ENCODE measurements at places on chromosomes 2 and 18.

DNA sequence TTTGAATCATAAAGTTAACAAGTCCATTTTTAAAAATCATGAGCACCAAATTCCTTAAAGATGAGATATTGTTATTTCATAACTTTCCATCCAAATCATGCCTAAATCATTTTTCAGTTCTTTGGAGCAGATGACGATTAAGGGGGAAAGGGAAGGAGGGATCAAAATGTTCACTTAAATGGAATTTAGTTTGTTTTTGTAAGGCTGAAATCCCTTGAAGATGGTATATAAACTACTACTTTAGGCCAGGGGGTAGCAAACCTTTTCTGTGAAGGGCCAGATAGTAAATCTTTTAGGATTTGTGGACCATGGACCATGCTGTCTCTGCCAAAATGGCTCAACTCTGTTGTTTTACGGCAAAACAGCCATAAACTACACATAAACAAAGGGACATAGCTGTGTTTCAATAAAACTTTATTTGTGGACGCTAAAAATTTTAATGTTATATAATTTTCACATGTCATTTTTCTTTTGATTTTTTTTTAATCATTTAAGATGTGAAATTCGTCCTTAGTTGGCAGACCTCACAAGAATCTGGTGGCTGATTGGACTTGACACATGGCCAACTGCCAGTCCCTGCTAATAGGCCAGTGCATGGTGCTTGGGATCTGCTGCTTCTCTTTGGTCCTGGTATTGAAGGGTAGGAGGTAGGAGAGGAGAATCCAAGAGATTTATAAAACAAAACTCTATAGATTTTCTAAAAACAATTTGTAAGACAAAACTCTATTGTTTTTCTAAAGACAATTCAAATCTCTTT, 52.0 kb upstream of the RTN4 start:
- DNase-seq: no peak

GRCh38 chr2:61432990-61433389, 37.9 kb downstream of the USP34 start:
- DNase-seq: no peak

DNA sequence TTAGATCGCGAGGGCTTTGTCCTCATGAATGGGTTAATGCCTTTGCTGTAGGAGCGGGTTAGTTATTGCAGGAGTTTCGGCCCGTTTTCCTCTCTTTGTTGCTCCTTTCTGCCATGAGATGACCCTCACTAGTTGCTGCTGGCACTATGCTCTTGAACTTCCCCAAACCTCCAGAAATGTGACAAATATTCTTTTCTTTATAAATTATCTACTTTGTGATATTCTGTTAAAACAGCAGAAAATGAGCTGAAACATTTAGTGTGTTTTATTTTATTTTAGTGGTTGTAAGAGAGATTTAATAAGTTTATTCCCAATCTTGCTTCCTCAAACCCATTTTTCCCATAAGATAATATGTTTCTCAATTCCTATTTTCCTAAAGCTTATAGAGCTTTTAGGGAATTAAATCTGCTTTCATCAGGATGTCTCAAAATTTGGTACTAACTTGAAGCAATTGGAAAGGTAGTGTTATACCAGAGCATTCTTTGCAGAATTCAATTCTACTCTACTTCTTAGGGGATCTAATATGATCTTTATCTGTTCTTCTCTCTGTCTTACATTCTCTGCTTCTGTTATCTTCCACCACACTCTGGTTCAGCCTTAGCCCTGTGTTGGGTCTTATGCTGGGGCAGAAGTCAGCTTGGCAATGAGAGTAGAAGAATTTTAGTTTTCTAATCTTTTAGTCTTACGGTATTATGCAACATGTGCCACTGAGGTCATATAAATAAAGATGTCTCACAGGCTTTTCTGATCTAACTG, 23.1 kb downstream of the DDX1 start:
- no peak for DNase-seq

GRCh38 chr2:25249785-25250184, 81.4 kb upstream of the POMC start:
- no peak for DNase-seq

DNA sequence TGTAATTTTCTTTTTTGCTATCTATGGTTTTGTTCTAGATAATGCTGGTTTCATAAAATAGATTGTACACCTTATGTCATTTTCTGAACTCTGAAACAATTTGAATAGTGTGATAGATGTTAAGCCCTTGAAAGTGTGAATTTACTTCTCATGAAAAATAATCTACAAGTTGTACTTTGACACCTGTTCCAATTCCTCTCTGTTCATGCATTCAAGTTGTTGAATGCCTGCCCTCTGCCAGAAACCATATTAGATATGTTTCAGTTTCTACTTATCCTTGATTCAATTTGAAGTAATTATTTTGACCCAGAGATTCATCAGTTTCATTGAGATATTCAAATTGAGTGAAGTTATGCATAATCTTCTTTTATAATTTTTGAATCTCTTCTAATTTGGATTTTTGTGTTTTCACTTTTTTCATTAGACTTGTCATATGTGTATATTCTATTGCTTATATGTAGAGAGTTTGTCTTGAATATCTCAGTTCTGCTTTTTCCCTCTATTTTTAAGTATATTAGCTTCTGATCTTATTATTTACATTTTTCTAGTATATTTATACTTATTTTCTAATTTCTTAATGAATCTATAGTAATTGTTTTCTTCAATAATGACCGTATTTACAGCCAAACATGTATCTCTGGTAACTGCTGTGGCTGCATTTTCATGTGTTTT, 143.3 kb upstream of the TACR1 start:
- no peak for DNase-seq

DNA sequence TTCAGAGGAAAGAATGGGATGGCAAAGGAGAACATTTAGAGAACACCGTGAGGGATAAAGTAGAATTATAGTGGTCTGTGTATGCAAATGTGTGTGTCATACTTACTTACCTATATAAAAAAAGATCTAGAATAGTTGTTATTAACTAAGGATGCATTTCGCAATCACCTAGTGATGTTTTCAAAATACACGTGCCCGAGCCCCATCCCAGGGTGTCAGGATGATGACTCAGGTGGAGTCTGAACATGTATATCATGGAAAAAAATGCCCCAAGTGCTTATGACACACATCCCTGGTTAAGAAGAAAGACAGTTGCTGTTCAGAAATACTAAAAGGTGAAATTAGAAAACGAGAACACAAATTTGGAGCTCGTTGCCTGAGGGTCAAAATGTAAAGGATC, 109.0 kb downstream of the CERS6 start:
- DNase-seq: no peak

GRCh38 chr2:234245945-234246344, 195.4 kb downstream of the SPP2 start:
- DNase-seq: no peak

GRCh38 chr2:5691985-5692529, at the start of gene SOX11:
Gene SOX11, plus strand, starts transcription at chr2:5692384. Its CDS starts 338 bp downstream, at chr2:5692722.
- no peak for DNase-seq

GRCh38 chr18:3596324-3596636, 146.3 kb downstream of the TGIF1 start:
- no peak for DNase-seq

- no peak for DNase-seq
Observed at GRCh38 chr2:167761465-167762136, 485.8 kb downstream of the STK39 start.

- DNase-seq: no peak
Observed at GRCh38 chr18:45320724-45321123, 294.6 kb upstream of the SLC14A2 start.

- DNase-seq: no peak
Observed at GRCh38 chr2:138607746-138608145, 106.2 kb downstream of the SPOPL start.

DNA sequence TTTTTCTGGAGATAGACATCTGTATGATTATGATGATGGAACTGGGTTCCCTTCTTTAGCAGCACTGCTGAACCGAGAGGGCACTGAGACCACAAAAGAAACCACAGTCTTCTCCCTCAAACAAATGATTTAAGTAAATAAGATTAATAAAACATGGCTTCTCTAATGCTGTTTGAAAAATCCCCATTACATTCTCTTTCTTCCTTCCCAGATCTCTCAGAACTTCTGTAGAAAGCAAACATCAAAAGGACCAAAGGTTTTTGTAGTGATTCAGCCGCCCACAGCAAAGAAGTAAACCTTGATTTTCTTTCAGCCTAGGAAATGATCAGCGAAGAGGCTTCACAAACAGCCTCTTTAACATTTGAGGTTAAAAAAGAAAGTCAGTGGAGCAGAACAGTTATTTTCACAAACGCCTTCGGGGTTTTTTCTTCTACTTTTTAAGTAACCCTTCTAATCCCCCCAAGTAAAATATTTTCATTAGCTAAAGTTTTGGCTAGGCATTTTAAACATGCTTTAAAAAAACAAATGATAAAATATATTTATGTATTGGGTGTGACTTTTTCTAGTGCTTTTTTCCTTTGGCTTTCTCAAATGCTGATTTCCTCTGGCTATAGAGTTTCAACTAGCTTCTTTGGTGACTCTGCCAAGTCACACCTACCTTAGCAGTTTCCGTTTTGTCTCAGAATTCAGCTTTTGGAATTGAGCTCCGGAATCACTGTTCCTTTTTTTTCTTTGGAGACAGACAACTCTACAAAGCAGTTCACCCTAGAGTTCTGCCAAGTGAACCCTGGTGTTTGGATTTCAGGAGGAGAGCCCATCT, 89.6 kb downstream of the UPP2 start:
- DNase-seq: no peak

DNA sequence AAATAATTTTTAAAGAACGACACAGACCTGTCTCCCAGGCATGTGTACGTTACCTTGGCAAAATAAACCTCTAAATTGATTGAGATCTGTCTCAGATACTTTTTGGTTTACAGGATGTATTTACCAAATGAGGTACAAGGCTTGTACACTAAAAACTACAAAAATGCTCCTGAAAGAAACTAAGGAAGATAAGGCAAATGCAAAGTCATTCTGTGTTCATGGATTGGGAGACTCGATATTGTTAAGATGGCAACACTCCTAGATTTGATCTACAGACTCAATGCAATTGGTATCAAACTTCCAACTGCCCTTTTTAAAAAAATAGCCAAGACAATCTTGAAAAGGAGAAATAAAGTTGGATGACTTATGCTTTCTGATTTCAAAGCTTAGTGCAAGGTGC, 11.5 kb upstream of the KCNE4 start:
- DNase-seq: no peak

DNA sequence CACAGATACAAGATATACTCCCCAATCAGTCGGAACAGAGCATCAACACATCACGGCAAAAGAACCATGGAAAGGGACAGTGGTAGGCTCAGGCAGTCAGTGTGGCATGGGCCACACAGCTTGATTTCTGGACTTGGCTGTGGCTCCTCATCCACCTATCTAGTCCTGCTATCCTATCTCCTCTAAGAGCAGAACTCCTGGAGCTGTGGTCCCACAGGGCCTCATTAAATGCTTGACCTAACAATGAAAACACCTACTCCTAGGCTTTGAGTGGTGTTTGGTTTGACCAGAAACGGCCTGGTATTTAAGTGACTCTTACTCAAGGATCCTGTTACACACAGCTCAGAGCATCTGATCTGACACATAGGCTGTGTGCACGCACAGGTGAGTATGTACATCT, 33.6 kb upstream of the SMAD2 start:
- no peak for DNase-seq

- DNase-seq: no peak
Observed at GRCh38 chr2:195536906-195537305, 120.1 kb upstream of the SLC39A10 start.

DNA sequence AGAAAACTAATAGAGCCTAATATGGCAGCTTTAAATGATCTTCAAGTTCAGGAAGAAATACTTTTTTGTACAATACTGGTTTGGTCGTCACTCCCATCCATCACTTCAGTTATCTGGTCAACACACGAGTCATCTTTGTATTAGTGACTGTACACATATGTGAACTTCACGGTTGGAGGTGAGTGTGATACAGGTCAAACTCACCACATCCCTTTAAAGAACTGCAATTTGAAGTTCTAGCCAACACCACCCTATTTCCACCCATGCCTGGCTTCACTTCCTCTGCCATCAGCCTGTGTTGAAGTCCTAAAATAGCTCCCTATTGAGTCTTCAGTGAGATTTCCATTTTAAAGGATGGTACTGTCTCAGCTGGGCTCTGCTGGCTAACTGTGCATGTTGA, 361.9 kb downstream of the TXNL1 start:
- DNase-seq: no peak

DNA sequence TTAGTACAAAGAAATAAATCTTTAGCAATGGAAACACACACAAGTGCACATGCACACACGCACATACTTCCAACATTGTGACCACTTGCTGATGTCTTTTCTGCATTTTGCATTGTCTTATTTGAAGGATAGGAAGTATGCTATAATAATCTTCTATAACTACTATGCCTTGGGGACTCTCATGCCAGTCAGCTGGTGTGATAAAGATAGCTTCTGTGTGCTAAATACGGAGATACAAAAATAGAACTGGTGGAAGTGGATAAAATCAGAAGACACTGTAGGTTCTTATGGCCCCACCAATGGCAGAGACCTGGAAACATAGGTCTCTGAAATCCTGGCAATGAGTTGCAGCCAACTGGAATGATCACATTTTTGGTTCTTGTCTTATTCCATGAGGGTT, 31.5 kb upstream of the RASGRP3 start:
- DNase-seq: no peak

GRCh38 chr18:13893418-13893760, 21.9 kb downstream of the MC2R start:
- DNase-seq: no peak

DNA sequence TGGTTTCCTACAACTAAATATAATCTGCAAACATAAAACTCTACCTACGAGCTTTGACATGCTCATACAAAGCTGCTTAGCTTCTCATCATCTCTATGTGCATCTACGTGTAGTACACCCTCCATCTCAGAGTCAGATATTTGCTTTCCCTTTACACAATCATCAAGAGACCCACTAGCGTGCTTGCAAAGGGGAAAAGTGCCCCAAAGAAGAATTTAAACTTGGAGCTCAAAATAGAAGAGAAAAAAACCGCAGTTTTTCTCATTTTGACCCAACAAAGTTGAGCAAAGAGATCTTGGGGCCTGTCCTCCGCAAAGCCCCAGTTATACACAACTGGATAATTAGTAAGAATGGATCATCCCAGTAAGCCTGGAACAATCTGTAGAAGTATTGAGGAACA, 104.1 kb downstream of the PAX3 start:
- no peak for DNase-seq

- DNase-seq: no peak
Observed at GRCh38 chr18:56532176-56532840, 106.1 kb downstream of the TXNL1 start.

GRCh38 chr18:51666763-51667191, 469.3 kb upstream of the MEX3C start:
- no peak for DNase-seq

Measured in esophagus squamous epithelium (tissue), 5 donors.